NB4 (cell line): ENCODE measurements at places on chromosomes 4 and X.

DNA sequence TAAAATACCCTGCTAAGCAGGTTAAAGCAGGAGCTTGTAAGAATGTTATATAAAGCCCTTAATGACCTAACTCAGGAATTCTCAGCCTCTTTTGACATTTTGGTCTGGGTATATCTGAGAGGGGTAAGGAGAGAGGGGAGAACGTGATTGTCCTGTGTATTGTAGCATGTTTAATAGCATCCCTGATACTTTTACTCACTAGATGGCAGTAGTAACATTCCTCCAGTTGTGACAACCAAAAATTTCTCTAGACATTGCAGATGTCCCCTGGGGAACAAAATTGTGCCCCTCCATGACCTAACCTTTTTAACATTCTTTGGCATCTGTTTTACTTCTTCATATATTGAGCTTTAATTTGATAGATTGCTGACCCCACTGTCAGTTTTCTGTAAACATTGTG lies 17.9 kb downstream of the SMARCA5 start:
- peak; percentile 19 for DNase-seq

DNA sequence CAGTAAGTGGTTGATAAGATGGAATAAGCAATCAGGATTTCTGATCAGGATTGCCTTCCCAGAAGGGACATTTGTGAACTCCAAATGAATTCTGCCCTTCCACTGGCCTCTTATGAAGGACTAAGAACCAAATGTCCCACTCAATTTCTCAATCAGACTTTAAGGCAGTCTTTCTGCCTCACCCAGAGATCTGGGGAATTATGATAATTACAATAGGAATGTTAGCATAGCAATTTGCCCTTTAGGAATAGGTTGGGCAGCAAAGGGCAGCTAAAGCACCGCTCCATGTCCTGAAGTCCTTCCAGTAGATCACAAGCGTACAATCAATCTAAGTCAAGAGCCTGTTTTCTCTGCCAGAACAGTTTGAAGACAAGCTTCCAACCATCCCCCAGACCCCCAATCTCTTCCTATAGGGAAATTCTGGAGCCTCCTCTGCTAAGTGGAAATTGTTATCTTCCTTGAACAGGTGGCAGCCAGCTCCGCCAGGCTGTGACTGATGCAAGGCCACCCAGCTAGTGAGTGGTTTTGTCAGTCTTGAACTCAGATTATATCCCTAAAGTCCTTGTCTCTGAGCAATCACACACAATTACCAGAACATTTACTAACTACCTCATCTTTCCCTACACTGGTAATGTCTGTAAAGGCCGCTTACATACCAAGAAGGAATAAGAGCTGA lies 18.6 kb downstream of the NKX3-2 start:
- no peak for DNase-seq

DNA sequence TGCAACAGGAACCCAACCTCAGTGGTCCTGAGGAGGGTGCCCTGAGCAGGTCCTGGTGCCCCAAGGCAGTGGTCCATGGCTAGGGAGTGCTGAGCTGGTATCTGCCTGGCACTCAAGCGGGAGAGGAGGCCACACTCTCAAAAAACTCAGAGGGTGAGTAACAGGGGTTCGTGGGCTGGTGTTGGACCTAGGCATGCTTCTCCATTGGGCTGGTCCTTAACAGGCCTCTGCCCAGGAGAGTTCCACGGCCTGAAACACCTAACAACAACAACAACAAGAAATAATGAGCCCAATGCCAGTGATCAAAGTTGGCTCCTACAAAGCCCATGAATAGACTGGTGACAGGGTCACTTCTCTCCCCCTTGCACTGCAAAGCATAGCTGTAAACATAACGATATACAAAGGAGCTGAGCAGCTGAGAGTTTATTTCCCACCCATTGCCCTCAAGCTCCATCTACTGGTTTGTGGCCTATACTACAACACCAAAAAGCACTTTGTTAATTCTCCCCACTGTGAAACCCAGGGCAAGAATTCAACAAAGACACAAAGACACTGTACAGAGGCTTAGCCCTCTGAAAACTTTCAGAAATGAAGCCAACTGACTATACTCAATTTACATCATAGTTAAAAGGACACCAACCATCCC lies 736.1 kb upstream of the ADGRL3 start:
- peak; percentile 41 for DNase-seq

DNA sequence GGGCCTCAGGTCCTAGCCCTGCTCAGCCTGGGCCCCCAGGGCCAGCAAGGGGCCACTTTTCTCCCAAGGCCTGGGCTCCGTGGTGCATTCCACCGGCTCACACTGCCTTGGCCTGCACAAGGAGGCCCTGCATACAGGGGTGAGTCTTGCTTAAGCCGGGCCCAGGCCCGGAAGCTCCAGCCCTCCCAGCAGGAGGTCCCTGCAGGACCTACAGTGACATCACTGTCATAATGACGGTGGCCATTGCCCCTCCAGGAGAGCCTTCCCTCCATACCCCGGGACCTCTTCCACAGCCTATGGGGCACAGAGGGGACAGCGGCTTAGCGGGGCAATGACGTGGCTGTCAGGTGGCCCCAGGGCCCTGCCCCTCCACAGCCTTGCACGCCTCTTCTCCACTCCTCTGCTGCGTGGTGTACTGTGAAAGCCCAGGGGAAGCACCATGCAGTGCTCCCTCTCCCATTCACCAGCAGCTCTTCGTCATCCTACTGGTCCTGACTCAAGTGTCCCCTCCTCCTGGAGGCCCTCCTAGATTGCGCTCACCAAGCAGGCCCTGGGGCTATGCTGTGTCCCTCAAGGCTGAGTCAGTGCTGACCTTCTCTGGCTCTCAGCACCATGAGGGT lies 32.3 kb upstream of the AFAP1 start:
- no peak for DNase-seq

- DNase-seq, result no peak
Measured at GRCh38 chr4:7196736-7197135, 4.4 kb downstream of the SORCS2 start.

- peak; percentile 82 for DNase-seq
Measured at GRCh38 chr4:75940692-75941253, at the start of gene NAAA. Gene NAAA (minus strand): TSS chr4:75941013. CDS start chr4:75940949, 64 bp downstream.

DNA sequence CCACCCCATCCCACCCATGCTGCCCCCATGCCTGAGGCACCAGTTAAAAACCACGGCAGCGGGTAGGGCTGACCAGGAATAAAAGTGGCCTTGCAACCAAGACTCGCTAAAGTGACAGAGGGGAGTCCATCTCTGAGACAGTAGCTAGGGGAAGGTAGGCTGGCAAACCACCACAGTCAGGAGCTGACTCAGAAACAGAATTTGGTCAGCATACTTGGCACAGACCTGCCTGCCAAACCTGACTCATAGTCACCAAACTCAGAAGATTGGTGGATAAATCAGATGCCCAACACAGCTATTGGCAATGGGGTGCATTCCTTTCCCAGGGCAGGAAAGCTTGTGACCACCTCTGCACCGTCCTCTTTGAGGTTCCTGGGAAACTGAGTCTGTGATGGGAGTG lies 193.8 kb downstream of the BCOR start:
- no peak for DNase-seq

GRCh38 chrX:20333672-20334071 lies 67.0 kb upstream of the RPS6KA3 start:
- DNase-seq, result no peak

GRCh38 chrX:38940547-38940946 lies 139.3 kb downstream of the MID1IP1 start:
- DNase-seq, result no peak

DNA sequence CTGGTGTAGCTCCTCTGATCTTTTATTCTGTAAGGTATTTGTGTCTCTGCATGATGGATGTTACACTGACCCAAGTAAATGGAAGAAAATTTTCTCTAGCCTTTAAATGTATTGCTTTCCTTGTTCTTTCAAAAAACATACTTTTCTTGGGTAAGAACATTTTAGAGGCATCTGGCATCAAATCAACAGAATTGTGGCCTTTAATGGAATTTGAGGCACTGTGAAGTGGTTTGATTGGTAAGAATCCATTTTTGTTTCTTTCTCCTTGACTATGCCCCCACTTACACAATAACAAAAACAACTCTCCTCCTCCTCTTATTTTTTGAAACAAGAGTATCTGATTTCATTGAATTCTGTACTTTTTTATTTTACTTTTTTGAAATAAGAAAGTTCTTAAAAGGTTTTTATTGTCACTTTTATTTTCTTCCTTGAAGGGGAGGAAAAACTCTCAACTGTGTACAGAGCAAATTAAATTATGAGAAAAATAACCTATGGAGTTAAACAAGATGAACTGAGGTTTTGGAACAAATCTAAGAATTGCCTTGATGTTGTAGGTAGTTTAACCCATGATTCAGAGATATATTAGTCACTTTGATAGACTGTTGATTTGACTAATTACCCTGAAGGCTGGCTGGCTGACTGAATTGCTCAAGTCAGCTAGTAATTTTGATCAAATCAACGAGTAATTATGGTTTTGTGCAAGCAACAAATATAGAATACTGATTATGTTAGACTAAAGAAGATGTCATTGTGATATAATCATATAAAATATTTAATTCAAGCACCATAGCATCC lies 146.4 kb downstream of the FHIP1A start:
- no peak for DNase-seq

- no peak for DNase-seq
Measured at GRCh38 chr4:171281359-171281758, 531.8 kb upstream of the GALNTL6 start.

DNA sequence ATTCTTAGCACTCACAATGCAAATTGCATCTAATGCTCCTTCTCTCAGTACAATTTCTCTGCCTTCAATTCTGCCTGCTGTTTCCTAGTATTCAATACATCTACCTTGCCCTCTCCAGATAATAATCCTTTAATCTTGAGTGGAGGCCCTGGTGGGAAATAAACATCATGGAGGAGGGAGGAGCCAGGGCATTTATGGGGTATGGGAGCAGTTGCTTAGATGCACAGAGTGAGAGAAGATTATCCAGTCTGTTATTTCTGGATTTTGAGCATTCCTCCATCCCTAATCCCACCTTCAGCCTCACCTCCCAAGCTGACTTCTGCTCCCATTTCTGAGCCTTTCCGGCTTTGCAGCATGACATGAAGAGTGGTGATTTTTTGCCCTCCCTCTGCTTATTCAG lies 127.9 kb upstream of the PPP3CA start:
- no peak for DNase-seq

- no peak for DNase-seq
Measured at GRCh38 chr4:113643505-113643904, 118.0 kb downstream of the CAMK2D start.

DNA sequence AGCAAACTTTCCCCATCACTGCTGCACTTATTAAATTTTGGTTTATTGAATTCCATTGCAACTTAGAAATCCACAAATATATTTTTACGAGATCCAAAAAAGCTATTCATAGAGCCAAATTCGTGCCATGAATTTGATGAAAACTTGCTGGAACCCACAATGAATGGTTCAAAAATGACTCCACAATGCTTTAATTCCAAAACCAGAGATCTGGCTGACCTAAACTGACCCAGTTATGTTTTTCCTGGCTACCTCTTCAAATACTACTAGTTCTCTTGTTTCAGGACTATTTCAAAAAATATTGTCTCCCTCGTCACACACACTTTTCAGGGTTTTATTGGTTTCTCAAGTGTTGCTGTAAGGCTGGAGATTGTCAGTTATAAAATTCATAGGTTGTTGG lies 474.8 kb downstream of the PDGFC start:
- no peak for DNase-seq

- DNase-seq, result peak; percentile 45
Measured at GRCh38 chr4:185742766-185743165, 69.2 kb downstream of the SORBS2 start.

- peak; percentile 52 for DNase-seq
Measured at GRCh38 chrX:30971774-30972603, 82.9 kb upstream of the TAB3 start.

GRCh38 chr4:3805026-3805425 lies 38.8 kb downstream of the ADRA2C start:
- no peak for DNase-seq

GRCh38 chr4:93749292-93749761 lies 79.2 kb upstream of the ATOH1 start:
- DNase-seq, result no peak

DNA sequence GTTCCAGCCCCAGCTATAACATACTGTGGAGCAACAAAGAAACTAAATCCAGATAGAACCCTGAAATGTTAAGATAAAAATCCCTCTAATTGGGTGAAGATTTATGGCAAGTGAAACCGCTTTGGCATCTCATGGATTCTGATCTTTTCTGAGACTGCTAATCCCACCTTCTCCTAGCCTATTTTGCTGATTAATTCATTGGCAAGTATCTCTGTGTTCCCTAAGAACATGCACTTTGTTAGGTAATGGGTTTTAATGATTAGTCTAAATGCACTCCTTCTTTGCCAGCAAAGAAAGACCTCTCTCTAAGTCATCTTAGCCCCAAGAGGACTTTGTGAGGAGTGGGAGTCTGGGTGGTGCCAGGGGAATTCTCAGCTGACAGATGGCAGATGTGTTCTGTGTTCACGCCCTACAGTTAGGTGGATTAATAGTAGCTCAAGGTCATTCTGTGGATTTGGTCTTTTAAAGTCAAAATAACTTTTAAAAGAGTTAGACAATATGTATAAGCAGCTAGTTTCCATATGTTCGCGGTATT lies 171.3 kb downstream of the UNC5C start:
- no peak for DNase-seq

GRCh38 chrX:22323541-22323940 lies 50.8 kb downstream of the CBLL2 start:
- DNase-seq, result no peak

DNA sequence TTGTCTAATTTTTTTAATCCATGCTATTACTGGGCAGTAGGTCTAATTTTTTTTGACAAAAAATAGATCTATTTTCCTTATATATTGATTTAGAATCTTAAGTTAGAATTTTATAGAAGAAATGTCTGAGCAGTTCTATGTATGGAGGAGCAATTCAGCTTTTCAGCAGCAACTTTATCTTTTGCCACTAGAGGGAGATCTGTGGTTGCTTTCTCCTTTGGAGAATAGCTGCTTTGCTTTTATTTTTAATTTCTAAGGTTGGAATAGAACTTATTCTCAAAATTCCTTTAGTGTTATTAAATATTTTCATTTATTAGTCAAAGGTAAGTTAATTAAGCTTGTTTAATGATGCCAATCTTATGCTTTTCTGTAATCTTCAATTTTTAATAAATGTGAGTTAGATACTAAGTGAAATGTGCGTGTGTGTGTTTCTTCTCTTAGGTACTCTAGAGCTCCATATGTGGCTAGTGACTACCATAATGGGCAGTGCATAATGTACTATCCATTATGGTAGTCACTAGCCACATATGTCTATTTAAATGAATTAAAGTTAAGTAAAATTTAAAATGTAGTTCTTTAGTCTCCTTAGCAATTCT lies 29.3 kb downstream of the FAM199X start:
- peak; percentile 13 for DNase-seq

- DNase-seq, result no peak
Measured at GRCh38 chr4:129970801-129971200, 874.8 kb downstream of the C4orf33 start.

- DNase-seq, result no peak
Measured at GRCh38 chr4:174173360-174173759, 110.1 kb downstream of the FBXO8 start.

- DNase-seq, result no peak
Measured at GRCh38 chr4:139658586-139659382, 6.8 kb upstream of the MGST2 start.

DNA sequence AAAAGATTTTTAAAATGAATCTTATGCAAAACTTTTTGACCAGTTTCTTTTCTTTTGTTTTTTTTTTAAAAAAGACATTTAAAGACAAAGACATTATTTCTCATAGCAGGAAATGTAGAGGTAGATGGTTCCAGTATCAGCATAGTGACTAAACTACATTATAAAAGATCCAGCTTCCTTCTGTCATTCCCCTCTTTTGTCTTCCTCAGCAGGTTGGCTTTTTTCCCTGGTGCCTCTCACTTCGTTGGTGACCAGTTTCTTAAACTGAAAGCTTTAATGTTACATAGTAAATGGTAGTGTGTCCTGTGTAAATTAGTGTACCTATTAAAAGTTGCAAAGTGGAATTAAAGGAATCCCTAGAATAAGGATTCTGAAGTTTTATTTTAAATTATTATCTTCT lies 36.1 kb downstream of the DCK start:
- no peak for DNase-seq
